ENCODE measurements at places on chromosomes 7 and 10.

- peaks cover 5% of the 10 kb centered on the region for H3K4me1 ChIP-seq
- no peak overlapping the region for H3K4me3 ChIP-seq
- no peak overlapping the region for H3K27ac ChIP-seq
- peaks cover 14% of the 10 kb centered on the region for H3K27me3 ChIP-seq
- no peak for DNase-seq
- no peaks in the 10 kb centered on the region for H3K36me3 ChIP-seq
Measured at GRCh38 chr10:22308390-22308789, 7.8 kb upstream of the COMMD3 start.

DNA sequence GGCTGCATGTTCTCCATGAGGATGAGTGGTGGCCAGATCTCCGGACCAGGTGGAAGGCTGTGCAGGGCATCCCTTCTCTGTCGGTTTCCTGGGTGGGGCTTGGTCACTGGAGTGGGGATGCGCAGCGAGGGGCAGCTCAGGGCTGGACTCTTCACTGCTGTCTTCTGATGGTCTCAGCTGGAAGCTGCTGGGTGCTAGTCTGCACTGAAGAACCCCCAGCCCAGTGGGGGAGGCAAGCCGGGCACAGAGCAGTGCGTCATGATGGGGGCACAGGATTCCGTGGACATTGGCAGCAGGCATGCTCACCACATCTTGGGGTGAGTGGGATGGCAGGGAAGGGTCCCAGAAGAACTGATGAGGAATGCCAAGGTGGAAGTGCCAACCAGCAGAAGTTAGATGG is 39.8 kb downstream of the EEPD1 start:
- no peaks in the 10 kb centered on the region for H3K4me1 ChIP-seq
- H3K27ac ChIP-seq: no peak overlapping the region
- no peak for DNase-seq
- no peaks in the 10 kb centered on the region for H3K36me3 ChIP-seq

DNA sequence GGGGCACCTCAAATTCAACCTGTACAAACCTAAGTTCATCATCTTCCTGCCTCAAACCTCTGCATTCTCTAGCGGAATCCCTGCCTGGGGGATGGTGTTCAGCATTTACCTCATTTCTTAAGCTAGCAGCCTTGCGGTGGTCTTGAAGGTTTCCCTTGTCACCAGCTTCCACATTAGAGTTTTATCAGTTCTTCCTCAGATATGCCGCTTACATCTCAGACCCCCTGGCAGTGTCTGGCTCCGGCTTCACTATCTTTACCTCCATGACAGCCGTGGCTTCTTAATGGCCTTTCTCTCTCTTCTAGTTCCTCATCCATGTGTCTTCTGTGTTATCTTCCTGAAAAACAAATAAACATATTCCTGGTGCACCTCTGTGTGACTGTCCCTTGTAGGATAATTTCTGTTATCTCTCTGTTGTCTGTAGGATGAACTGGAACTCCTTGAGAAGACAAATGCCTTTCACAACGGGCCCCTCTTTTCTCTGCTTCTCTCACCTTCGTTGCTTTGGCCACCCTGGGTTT is 101.1 kb upstream of the BMPER start:
- no peak for DNase-seq
- H3K36me3 ChIP-seq: no peaks in the 10 kb centered on the region
- no peaks in the 10 kb centered on the region for H3K4me1 ChIP-seq
- no peak overlapping the region for H3K4me3 ChIP-seq
- peaks cover 2% of the 10 kb centered on the region for H3K27me3 ChIP-seq
- no peak overlapping the region for H3K27ac ChIP-seq

- no peaks in the 10 kb centered on the region for H3K36me3 ChIP-seq
- no peak overlapping the region for H3K27ac ChIP-seq
- H3K4me3 ChIP-seq: no peak overlapping the region
- peaks cover 9% of the 10 kb centered on the region for H3K4me1 ChIP-seq
- DNase-seq: no peak
Measured at GRCh38 chr10:95276367-95277200, 14.2 kb downstream of the PDLIM1 start.

GRCh38 chr7:43764807-43765491 is 6.5 kb downstream of the BLVRA start:
- peaks cover 20% of the 10 kb centered on the region for H3K4me1 ChIP-seq
- H3K36me3 ChIP-seq: no peaks in the 10 kb centered on the region
- DNase-seq: no peak
- peak overlapping the region; percentile 78 for H3K27ac ChIP-seq

GRCh38 chr7:13489386-13489785 is 500.1 kb downstream of the ETV1 start:
- no peaks in the 10 kb centered on the region for H3K27me3 ChIP-seq
- DNase-seq: no peak
- H3K36me3 ChIP-seq: peaks cover 4% of the 10 kb centered on the region
- H3K27ac ChIP-seq: no peak overlapping the region
- H3K4me3 ChIP-seq: no peak overlapping the region

DNA sequence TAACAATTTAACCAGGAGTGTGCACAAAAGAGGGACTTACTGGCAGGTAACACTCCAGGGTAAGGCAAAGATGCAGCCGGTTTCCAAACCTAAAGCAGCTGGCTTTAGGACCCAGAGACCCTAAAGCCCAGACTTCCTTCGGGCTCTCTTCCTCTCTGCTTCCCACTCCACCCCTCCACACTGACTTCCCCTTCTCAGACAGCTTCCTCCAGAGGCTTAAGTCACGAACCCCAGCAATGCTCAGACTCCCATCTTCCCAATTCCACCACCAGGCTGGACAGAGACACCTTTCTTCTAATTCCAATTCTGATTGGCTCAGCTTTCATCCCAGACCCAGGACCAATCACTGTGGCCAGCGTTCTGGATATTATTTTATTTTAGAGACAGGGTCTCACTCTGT is 24.8 kb downstream of the STYXL1 start:
- H3K27ac ChIP-seq: no peak overlapping the region
- peaks cover 9% of the 10 kb centered on the region for H3K36me3 ChIP-seq
- H3K4me1 ChIP-seq: peaks cover 13% of the 10 kb centered on the region
- no peak overlapping the region for H3K4me3 ChIP-seq
- no peak for DNase-seq

GRCh38 chr7:132232406-132232805 is 343.9 kb downstream of the PLXNA4 start:
- no peak for DNase-seq
- H3K27ac ChIP-seq: no peak overlapping the region
- no peak overlapping the region for H3K4me3 ChIP-seq
- no peaks in the 10 kb centered on the region for H3K36me3 ChIP-seq

GRCh38 chr10:130873636-130874035 is 437.9 kb downstream of the TCERG1L start:
- no peaks in the 10 kb centered on the region for H3K36me3 ChIP-seq
- H3K27ac ChIP-seq: no peak overlapping the region
- no peak overlapping the region for H3K4me3 ChIP-seq
- H3K4me1 ChIP-seq: no peaks in the 10 kb centered on the region

GRCh38 chr7:48084727-48085432 is 4.2 kb upstream of the UPP1 start:
- peak overlapping the region; percentile 91 for H3K4me3 ChIP-seq
- DNase-seq: peak; percentile 93
- no peaks in the 10 kb centered on the region for H3K36me3 ChIP-seq
- peaks cover 50% of the 10 kb centered on the region for H3K4me1 ChIP-seq
- H3K27me3 ChIP-seq: no peaks in the 10 kb centered on the region

DNA sequence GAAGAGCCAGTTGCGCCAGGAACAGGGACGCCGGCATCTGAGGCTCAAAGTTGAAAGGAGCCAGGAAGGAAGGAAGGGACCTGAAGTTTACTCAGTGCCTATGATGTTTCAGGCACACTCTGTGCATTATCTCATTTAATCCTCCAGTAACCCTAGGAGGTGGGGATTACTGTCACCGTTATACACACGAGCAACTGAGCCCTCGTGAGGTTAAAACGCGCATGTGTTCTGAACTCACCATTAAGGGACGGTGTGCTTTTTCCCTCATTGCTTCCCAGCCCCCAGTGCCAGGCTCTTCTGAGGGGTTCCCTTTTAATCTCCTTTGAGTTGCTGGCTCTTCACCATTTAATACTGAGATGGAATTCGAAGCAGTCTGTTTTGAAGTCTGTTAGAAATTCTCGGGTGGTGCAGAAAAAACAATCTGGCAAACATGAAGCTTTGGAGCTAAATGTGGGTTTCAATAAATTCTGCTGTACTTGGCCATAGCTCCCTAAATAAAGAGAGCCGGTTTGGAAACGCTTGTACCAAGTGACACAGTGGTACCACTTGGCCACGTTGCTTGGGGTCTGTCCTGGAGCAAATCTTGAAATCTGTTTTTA is 102.2 kb downstream of the TAX1BP1 start:
- H3K4me3 ChIP-seq: no peak overlapping the region
- no peak overlapping the region for H3K27ac ChIP-seq
- H3K27me3 ChIP-seq: no peaks in the 10 kb centered on the region
- DNase-seq: no peak
- peaks cover 25% of the 10 kb centered on the region for H3K4me1 ChIP-seq

DNA sequence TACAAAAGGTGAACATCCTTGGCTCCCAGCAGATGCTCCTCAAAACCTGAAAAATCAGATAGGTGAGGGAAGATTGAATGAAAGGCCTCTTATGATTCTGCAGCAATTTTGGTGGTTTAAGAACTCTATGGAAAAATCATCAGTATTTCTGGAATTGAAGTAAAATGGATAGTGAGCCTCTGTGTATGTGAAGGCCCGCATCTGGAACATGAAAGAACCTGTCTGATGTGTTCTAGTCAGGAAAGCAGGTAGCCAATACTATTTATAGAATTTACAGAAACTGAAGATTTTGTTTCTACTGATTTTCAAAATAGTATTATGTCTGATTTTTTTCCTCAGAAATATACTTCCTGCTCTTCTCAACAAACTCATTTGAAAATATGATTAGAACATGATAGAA is 37.3 kb downstream of the EGFR start:
- DNase-seq: no peak
- no peak overlapping the region for H3K4me3 ChIP-seq
- H3K27me3 ChIP-seq: peaks cover 3% of the 10 kb centered on the region
- H3K27ac ChIP-seq: no peak overlapping the region
- H3K4me1 ChIP-seq: peaks cover 4% of the 10 kb centered on the region
